ENCODE measurements at places on chromosomes 7 and 10.

DNA sequence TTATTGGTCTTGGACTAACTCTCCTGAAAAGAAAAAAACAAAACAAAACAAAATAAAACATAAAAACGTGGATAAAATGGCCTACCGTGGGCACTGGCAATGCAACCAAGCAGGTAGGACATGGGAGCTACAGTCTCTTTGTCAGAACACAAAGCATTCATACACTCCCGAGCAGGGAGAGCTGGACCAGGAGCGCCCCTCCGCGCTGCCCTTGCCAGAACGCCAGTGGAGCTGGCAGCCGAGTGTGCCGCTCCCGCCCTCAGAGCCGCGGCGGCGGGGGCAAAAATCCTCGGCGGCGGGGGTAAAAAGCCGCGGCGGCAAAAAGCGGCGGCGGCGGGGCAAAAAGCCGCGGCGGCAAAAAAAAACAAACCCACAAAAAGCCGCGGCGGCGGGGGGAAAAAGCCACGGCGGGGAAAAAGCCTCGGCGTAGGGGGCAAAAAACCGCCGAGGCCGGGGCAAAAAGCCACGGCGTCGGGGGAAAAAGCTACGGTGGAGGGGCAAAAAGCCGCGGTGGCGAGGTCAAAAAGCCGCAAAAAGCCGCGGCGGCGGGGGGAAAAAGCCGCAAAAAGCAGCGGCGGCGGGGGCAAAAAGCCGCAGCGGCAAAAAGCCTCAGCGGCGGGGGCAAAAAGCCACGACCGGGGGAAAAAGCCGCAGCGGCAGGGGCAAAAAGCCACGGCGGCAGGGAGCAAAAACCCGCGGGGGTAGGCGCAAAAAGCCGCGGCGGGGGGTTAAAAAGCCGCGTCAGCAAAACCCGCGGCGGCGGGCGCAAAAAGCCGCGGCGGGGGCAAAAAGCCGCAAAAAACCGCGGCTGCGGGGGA, 418.1 kb downstream of the ZNF716 start:
- no peak for DNase-seq

GRCh38 chr10:52949899-52950298, 177.3 kb upstream of the MBL2 start:
- DNase-seq: no peak

DNA sequence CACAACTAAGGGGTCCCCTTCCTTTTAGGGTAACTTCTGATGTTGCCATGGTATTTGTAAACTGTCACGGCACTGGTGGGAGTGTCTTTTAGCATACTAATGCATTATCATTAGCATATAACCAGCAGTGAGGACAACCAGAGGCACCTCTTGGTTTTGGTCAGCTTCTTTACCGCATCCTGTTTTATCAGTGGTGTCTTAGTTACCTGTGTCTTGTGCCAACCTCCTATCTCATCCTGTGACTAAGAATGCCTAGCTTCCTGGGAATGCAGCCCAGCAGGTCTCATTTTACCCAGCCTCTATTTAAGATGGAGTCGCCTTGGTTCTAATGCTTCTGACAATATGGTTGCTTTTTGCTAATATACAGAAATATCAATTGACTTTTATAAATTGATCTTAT, 54.9 kb downstream of the AHCYL2 start:
- no peak for DNase-seq

DNA sequence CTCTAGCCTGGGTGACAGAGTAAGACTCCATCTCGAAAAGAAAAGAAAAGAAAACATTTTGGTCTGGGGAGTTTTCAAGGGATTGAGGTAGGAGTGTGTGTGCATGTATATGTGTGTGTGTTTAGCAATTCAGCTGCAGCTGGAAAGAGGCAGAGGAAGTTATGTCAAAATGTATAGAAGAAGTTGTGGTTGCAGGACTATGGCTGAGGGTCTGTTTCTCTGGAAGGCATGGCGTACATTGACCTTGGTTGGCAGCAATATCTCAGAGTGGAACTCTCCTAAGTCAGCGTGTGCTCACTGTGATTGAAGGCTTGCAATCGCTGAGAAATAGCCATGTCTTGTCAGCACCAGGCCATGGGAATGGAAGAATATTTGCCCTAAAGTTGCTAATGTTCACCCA, 28.6 kb upstream of the RHBDD2 start:
- DNase-seq: no peak

GRCh38 chr7:101989101-101989500, 171.7 kb downstream of the CUX1 start:
- DNase-seq: no peak

- DNase-seq: no peak
These were observed 162.5 kb downstream of the DNAJB6 start for GRCh38 chr7:157499121-157499834.

DNA sequence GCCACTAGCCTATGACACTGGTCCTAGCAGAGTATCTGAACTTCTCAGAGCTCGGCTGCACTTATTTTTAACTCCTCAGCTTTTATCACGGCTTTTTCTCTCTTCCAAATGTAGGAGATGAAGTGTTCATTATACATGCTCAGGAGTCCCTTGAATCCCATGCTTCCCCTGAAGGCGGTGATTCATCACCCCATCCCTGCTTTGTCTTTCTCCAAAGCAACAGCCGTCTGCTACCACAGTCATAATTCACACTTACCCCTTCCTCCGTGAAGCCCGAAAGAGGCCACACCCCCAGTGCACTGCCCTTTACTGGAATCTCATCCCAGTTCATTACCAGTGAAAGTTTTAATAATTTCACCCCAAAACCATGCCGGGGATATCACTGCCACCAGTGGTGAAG, 301.5 kb upstream of the SHH start:
- DNase-seq: no peak

DNA sequence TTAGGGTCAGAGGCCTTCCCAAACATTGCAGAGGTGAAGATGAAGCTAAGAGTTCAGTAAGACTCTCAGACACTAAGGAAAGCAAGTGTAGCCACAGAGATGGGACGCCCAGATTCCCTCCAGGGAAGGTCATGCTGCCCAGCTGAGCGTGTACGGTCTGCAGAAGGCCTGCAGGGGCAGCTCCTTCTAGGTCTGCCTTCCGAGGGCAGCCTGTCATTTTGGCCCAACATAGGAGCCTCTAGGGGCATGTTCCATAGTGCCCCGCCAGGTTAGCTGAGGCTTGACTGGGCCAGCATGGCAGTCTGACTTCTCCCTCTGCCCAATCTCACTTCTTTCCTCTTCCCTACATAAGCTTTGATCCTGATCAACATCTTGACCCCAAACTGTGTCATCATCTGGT, 130.7 kb downstream of the PIP4K2A start:
- DNase-seq: no peak

DNA sequence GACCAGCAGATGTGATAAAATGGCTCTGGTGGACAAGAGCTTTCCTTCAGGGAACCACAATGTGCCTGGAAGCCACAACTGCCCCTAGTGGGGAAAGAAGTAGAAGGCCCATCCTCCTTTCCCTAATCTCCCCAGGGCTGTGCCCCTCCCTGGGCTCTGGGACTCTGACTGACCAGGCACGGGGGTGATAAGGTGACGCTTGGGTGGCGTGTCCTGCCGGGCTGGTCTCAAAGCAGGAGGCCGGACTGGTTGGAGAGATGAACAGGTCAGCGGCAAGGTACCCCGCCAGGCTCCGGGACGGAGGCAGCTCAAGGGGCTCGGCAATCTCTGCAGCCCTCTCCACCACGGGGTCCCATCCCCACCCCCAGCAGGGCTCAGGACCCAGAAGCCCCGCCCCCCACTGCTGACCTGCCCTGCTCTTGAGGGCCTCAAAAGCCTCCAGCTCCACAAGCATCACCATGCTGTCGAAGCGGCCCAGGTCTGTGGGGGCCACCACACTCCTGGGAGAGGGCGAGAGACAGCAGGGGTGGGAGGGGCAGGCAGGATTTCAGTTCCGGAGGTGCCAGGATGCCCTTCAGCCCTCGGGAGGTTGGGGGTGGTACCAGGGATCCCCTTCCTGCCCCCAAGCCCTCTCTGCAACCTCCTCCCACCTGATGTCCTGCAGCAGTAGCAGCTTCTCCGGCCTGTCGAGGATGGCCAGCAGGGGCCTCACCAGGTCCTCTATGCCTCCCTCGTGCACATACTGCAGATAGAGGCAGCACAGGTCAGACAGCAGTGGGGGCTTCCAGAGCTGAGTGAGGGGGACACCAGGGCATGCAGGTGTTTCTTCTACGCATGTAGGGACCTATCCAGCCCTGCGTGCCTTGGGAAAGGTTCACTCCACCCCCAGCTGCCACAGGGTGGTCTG, 12.2 kb downstream of the LZTS2 start:
- no peak for DNase-seq

DNA sequence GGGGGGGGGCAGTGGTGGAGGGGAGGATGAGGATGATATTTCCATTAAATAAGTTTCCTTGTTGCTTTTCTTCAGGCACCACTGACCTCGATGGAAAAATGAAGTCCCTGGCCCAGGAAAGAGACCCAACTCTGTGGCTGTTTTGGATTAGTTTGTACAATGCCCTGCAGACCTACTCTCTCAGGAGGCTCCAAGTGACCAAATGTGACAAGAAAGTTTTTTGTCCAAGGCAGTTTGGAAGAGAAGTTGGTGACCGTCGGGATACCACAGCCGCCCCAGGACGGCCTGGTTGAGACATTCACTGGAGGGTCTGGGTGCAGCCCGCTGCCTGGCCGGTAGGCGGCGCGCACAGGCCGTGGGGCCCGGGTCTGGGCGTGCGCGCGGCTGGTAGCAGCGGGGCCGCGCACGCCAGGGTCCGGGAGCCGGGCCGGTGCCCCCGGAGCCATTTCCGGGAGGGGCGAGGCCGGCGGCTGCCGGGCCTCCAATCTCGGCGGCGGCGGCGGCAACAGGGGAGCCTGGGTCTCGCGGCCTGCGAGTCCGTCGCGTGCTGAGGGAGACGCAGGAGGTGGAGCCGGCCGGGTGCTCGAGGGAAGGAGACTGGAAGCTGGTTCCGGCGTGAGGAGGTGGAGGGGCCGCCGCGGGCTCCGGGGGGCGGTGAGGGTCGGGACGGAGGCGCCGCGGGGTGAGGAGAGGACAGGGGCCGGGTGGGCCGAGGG, at the start of gene SGPL1:
TSS of gene SGPL1 (plus strand) at position 445 of the 716 bp plus-strand sequence. CDS start 906 bp downstream, outside the sequence.
- peak; percentile 74 for DNase-seq

DNA sequence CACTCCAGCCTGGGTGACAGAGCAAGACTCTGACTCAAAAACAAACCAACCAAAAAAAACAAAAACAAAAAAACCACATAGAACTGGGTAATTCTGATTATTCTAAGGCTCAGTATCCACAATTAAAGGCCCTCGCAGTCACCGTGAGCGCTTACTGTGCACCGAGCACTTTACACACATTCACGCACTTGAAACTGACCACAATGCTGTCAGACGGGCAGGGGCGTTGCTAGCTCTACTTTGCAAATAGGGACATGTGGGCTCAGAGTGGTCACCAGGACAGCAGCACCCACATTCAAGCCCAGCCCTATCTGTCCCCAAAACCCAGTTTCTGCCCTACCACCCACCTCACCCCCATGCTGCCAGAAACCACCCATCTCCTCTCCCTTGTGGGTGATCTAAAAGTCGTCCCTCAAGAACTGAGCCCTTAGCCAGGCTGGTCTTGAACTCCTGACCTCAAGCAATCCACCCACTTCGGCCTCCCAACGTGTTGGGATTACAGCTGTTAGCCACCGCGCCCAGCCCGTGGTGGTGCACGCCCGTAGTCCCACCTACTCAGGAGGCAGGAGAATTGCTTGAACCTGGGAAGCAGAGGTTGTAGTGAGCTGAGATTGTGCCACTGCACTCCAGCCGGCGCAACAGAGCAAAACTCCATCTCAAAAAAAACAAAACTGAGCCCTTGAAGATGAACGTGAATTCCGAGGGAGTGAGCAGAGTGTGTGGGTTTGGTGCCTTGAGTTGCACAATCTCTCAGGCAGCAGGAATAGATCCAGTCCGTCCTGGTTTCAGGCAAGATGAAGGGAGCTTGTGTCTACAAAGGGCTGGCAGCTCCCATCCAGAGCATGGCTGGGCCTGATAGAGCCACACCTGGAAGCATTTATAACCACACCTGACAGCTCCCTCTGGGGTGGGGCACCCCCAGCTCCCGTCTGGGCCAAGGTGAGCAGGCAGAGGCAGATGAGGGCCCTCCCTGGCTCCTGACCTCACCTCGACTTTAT, 5.4 kb upstream of the HSPB1 start:
- no peak for DNase-seq

GRCh38 chr7:44244282-44244681, 43.5 kb downstream of the YKT6 start:
- DNase-seq: peak; percentile 15

DNA sequence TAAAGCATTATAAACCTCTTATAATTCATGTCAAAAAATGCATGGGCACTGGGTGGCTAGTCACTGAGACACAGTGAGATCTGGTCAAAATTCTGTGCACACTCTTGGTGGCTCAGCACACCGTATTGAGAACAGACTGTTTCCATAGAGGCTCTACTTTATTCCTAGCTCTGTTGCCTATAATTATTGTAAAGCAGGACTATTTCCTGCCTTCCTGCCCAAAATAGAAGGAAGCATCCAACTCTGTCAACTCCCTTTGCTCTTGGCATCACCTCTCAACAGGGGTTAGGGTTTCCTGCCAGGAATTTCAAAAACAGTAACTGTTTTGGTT, 45.1 kb downstream of the PTN start:
- no peak for DNase-seq

GRCh38 chr7:149490083-149490760, 7.4 kb downstream of the ZNF746 start:
- no peak for DNase-seq

All from stimulated activated CD8-positive, alpha-beta memory T cell treated with anti-CD3 and anti-CD28 coated beads, Interleukin-4, amount 100 ng/mL, for 1 hour (primary cell).